Activated T-helper 17 cell treated with anti-CD3 and anti-CD28 coated beads, Interleukin-2, amount 50 U/mL, for 72 hours (primary cell): ENCODE measurements at places on chromosomes 12 and 14.

DNA sequence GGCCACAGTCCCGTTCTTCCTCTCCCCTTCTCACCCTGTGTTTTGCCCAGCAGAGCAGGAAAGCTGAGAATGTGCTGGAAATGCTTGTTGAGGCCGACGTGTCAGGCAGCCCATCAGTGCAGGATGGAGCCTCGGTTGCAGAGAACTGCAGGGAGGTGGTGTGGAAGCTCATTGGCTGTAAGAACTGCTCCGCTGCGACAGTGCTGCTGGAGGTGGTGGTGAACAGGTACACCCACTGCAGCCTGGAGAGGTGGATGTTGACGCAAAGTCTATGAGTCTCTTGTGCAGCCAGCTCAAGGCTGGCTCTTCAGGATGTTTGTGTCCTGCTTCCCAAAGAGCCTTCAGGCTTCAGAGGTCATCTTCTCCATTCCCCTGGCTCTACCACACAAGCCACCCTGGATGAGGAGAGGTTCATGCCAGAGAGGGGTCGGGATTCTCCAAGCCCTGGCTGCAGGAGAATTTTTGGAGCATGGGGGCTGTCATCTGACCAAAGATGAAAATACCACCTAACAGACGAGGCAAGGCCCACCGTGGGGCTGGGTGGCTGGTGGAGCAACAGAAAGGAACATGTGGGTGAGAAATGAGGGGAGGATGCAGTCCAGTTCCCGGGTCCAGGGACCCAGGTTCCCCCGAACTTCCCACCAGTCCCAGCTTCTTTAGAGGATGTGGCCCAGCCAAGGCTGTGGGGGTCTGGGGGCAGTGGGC, 174.1 kb upstream of the PRMT8 start:
- no peak for ATAC-seq
- no peaks in the 10 kb centered on the region for H3K36me3 ChIP-seq
- no peak overlapping the region for H3K4me3 ChIP-seq

- no peak for ATAC-seq
- H3K4me3 ChIP-seq, result no peak overlapping the region
- H3K4me1 ChIP-seq, result peaks cover 8% of the 10 kb centered on the region
- no peaks in the 10 kb centered on the region for H3K27me3 ChIP-seq
- H3K36me3 ChIP-seq, result peaks cover 61% of the 10 kb centered on the region
These were observed 42.7 kb downstream of the GTF2A1 start for GRCh38 chr14:81178063-81178462.

- H3K4me3 ChIP-seq, result no peak overlapping the region
- H3K36me3 ChIP-seq, result no peaks in the 10 kb centered on the region
- no peaks in the 10 kb centered on the region for H3K4me1 ChIP-seq
- H3K27me3 ChIP-seq, result no peaks in the 10 kb centered on the region
- H3K27ac ChIP-seq, result no peak overlapping the region
These were observed 513.0 kb downstream of the TMEM121 start for GRCh38 chr14:106039400-106039799.

GRCh38 chr14:34937876-34938275, 44.9 kb upstream of the SRP54 start:
- H3K36me3 ChIP-seq, result peaks cover 8% of the 10 kb centered on the region
- H3K27me3 ChIP-seq, result no peaks in the 10 kb centered on the region
- no peak for ATAC-seq
- H3K4me1 ChIP-seq, result peaks cover 10% of the 10 kb centered on the region

- no peaks in the 10 kb centered on the region for H3K27me3 ChIP-seq
- no peaks in the 10 kb centered on the region for H3K4me1 ChIP-seq
- no peaks in the 10 kb centered on the region for H3K36me3 ChIP-seq
- H3K27ac ChIP-seq, result no peak overlapping the region
- H3K4me3 ChIP-seq, result no peak overlapping the region
- ATAC-seq, result no peak
These were observed 69.3 kb downstream of the ANKS1B start for GRCh38 chr12:99915251-99916082.

GRCh38 chr14:91693346-91693745, 38.5 kb downstream of the CATSPERB start:
- no peak overlapping the region for H3K4me3 ChIP-seq
- no peak overlapping the region for H3K27ac ChIP-seq
- no peaks in the 10 kb centered on the region for H3K36me3 ChIP-seq
- H3K4me1 ChIP-seq, result no peaks in the 10 kb centered on the region
- no peak for ATAC-seq
